Islet precursor cell (in vitro differentiated cells): ENCODE measurements at places on chromosomes 5 and 9.

DNA sequence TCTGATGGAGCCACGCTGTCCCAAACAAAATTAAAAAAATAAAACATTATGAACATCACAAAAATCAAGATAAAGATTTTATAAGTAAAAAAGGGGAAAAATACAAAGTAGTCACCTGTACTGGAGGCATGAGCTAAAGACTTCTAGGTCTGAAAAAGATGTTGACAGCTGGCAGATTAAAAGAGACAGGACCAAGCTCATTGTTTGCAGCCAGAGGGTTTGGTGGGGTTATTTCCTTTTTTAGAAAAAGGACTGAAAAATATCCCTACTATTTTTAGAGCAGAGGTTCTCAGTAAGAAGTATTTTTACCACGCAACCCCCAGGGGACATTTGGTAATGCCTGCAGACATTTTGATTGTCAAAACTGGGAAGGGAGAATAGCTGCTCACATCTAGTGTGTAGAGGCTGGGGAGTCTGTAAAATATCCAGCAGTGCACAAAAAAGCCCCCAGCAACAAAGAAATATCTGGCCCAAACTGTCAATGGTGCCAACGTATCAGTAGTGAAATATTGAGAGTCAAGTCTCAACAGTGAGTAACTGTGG lies 353.4 kb downstream of the TLE1 start:
- no peak for DNase-seq

GRCh38 chr9:131238402-131239021 lies 37.8 kb downstream of the FAM78A start:
- DNase-seq = peak; percentile 81

DNA sequence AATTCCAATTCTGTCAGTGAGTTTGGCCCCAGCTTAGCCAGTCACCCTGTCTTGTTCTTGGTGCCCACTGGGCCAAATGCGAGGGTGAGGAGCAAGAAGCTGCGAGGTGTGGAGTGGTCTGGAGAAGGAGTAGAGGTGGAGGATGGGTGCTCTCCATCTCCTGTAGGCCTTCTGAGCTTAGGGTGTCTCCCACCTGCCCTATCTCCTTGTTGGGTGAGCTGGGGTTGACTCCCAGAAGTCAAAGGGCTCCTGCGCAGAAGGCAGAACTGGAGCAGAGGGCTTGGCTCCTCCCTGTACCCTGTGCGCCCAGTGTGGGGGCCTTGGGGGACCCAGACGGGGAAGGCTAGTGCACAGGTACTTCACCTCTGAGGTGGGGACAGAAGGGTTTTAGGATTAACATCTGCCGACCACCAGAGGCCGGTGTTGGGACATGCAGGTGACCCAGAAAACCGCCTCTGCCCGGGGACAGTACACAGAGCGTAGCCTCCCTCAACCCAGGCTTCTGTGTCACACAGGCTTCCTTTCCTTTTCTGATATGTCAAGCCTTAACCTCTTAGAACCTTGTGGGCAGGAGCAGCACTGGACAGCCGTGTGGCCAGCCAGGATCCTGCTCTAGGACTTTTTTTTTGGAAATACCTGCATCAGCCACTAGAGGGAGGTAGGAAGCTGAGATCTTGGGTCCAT lies 16.9 kb downstream of the IL5 start:
- DNase-seq = peak; percentile 68

DNA sequence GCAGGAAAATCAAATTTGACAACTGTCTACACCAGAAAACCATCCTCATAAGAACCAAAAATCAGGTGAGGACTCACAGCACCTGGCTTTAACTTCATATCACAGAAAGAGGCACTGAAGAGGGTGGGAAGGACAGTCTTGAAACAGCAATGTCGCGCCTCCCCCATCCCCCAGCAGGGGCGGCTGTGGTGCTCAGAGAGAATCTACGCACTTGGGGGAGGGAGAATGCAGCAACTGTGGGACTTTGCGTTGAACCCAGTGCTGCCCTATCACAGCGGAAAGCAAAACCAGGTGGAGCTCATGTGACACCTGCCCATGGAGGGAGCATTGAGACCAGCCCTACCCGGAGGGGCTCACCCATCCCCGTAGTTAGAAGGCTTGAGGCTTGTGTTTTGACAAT lies 191.8 kb downstream of the MSX2 start:
- DNase-seq = no peak

DNA sequence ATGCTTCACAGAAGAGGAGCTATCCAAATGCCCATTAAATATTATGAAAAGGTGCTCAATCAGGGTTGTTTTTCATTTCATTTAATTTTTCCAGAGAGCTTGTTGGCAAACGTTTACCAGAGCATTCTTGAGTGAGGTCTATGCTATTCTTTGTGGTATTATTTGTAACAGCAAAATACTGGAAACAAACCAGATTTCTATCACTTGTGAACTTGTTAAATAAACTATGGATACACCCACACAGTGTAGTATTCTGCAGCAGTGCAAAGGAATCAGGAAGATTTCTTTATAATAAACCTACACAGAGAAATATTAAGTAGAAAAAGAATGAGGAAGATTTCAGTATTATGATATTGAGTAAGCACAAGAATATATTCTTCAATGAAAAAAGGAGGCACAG lies 15.0 kb upstream of the SLC1A1 start:
- no peak for DNase-seq

DNA sequence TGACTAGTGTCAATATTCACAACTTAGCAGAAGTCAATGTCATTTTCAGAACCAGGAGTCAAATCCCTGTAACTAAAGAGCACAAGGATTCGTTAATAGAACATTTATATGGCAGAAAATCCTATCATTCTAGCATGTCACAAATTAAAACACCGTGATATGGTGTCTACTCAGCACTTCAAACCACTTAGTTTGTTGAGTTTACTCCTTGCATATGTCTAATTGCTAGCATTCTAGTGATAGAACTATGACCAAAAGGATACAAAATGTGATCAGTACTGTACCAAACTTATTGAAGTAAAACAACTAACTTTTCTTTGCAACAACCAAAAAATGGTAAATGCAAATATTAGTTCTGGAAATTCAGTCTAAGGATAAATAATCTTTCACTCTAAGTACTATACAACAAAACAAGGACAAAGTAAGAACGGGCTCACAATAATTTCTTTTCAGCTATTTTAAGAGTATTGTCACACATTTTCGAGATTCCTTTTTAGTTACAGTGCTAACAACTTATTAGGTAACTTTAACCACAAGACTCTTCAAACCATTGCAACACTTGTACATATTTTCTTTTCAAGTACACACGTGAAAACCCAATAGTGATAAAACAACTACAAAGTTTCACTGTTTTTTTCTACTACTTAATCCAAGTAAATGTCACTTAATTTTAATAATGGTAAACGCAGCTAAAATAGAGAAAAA lies 845.2 kb upstream of the CDH10 start:
- no peak for DNase-seq

DNA sequence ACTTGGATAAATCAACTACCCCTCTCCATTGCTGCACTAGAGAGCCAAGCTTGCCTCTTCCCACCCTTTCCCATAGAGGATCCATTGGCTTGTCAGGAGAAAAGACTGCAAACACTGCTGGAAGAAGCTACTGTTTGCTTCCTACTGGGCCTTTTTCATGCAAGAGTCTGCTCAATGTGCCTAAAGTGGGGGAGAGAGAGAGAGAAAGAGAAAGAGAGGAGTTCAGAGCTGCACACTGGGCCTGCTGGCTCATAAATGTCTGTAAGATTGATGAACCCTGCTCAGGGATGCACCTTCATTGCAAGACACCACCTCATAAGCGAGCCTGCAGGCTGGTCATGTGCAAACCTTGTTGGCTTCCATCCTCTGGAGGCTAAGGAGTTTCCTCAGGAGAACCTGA lies 269.4 kb downstream of the ZNF608 start:
- DNase-seq = no peak

GRCh38 chr5:127863161-127863560 lies 160.0 kb downstream of the CCDC192 start:
- DNase-seq = no peak

DNA sequence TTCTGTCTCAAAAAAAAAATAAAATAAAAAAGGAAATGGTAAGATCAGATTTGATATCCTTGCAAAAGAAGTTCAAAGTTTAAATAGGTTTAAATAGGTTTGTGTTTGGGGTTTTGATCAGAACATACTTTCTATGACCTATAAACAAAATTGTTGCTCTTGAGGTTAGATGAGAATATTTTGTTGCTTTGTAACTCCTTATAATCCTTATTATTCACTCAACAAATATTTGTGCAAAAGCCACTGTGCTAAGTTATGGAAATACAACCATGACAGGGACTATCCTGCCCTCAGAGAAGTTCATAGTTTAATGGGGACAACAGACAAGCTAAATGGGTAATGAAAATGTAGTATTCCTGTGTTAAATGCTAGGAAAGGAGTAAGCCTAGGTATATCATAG lies 71.5 kb downstream of the INVS start:
- no peak for DNase-seq

- DNase-seq = no peak
Measured at GRCh38 chr9:124602632-124603031, 95.4 kb upstream of the NR5A1 start.

- DNase-seq = no peak
Measured at GRCh38 chr5:64637837-64638443, 52.4 kb upstream of the SHISAL2B start.

DNA sequence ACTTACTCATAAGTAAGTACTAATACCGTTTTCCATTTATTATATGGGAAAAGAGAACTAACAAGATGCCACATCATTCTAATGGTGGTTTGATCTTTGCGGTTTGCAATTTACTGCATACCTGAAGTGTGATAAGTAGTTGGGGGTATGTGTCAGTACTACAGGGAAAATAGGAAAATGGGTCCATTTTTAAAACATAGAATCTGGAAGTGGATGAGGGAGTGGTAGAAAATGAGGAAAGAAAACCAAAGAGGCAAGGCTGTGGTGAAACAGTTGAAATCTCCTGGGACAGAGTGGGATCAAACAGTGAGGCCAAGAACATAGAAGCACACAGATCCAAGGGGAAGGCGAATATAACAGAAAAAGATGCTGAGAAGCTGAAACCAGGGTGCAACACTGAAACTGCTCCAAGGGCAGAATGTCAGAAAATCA lies 6.7 kb downstream of the ADAMTSL1 start:
- no peak for DNase-seq

- peak; percentile 74 for DNase-seq
Measured at GRCh38 chr9:3756071-3756470, 230.3 kb upstream of the RFX3 start.

GRCh38 chr9:134314950-134315715 lies 11.1 kb upstream of the RXRA start:
- peak; percentile 63 for DNase-seq
